ENCODE measurements at places on chromosomes 16 and 17. TPM values are rescaled to one million over a fixed set of nuclear protein-coding genes. Genes with fewer than 3 reads are reported as not detected.

DNA sequence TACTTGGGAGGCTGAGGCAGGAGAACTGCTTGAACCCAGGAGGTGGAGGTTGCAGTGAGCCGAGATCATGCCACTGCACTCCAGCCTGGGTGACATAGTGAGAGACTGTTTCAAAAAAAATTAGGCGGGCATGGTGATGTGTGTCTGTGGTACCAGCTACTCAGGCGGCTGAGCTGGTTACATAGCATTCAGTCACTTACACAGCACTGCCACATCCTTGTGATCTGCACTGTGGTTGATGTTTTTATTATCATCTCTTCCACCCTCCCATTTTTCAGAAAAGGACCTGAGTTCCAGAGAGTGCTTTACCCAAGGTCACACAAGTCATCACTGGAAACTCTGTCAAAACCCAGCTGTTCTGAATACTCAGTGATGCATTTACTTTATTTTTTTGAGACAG lies 14.8 kb upstream of the KPNB1 start:
- DNase-seq = no peak

TSEN54 gene
- 35.1 TPM for total RNA-seq

- DNase-seq = no peak
Observed at GRCh38 chr17:78426293-78426879, 47.9 kb downstream of the PGS1 start.

DNA sequence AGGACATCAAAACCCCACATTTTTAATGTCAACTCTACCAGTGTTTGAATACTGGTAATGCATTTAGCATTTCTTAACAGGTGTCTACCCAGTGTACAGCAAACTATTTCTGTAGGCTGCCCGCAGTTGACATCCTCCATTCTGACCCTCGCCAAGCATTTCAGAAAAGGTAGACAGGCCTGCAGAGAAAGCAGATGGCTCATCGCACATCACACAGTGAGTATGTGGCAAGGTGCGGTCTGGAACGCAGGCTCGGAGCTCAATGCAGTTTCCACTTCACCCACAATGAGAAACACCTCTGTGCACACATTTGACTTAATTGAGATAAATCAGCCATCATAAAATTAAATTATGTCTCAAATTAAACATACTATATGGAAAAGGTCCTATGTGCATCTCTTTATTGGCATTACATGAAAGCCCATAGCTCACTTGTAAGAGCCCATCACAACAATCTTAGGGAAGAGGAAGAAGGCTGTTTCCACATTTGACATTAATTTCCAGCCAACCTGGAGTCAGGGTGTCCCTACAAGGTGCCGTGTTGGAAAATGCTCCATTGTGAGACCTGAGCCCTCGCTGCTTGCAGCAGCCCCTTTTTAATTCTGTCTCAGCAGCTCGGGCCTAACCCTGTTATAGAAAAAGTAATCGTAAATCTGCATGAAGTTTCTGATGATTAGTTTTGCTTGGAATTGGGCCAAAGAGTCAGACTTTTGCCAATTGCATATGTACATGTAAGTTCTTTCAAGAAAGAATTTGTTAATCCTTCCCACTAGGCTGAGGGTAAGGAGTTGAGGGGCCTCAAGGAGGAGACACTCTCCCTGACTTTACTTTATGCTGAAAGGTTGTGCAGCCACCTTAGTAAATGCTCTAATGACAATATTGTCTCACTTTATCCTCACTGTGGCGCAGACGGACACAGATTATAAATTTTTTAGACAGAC lies 378.7 kb upstream of the DYNLRB2 start:
- DNase-seq = no peak

- no peak for DNase-seq
Observed at GRCh38 chr17:7887038-7887481, 1.5 kb upstream of the CHD3 start.

GRCh38 chr17:28735242-28735722 lies 6.7 kb downstream of the NEK8 start:
- no peak for DNase-seq

GAS7 gene
- 0.60 TPM for total RNA-seq

DNA sequence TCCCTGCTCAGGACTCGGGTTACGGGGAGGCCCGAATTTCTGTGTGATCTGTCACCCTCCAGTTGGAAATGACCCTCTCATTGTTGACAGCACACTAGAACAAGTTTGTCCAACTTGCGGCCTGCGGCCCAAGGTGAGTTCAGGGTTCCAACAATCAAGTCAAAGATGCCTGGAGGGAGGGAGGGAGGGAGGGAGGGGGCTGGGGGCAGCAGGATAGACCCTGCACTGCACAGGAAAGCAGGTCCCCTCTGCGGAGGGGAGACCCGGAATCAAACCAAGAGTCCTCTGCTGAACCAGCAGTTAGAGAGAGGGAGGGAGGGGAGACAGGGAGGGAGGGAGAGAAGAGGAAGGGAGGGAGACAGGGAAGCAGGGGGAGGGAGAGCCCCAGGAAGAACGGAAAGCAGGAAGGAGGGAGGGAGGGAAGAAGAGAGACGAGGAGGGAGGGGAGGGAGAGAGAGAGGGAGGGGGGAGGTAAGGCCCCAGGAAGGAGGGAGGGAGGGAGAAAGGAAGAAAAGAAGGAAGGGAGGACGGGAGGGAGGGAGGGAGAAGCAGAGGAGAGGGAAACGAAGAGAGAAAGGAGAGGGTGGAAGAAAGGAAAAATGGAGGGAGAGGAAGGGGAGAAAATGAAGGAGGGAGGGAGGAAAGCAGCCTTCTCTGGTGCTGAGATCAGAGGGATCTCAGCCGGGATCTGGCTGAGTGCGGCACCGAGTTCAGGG lies 96.7 kb upstream of the CDH5 start:
- no peak for DNase-seq

GRCh38 chr17:51685287-51685909 lies 425.1 kb downstream of the UTP18 start:
- DNase-seq = no peak

DNA sequence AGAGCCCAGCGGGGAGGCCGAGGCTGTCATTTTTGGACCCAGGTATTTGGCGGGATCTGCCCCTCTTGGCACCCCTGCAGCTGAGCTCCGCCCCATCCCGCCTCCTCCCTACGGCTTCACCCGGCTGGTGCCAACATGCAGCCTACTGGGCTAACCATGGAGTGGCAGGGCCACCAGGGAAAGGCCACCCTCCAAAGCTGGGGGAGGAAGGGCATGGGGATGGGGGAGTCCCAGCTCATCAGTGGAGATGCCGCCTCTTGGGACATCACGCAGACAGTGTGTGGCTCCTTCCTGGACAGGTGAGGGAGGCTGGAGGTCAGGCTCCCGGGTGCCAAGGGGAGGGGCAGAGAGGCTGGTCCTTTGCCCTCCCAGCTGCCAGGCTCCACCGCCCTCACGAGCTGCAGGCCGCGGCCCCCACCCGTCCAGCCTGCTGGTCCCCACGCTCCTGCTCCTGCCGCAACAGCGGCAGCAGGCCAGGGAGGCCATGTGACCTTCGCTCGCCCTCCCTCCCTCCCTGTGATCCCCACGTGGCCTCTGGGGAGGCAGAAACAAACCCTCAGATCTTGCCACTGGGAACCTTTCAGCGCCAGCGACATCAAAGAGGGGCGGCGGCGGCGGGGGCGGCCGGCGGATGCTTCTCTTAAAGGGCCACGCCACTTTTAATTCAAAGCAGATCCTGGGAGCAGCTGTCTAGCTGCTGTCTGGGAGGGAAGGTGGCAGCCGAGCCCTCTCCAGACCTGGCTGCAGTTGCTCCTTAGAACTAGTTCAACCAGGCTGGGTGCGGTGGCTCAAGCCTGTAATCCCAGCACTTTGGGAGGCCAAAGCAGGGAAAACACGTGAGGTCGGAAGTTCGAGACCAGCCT lies 6.8 kb upstream of the NOTUM start:
- DNase-seq = peak; percentile 95

CLEC18A gene
- 0.32 TPM for total RNA-seq

DNA sequence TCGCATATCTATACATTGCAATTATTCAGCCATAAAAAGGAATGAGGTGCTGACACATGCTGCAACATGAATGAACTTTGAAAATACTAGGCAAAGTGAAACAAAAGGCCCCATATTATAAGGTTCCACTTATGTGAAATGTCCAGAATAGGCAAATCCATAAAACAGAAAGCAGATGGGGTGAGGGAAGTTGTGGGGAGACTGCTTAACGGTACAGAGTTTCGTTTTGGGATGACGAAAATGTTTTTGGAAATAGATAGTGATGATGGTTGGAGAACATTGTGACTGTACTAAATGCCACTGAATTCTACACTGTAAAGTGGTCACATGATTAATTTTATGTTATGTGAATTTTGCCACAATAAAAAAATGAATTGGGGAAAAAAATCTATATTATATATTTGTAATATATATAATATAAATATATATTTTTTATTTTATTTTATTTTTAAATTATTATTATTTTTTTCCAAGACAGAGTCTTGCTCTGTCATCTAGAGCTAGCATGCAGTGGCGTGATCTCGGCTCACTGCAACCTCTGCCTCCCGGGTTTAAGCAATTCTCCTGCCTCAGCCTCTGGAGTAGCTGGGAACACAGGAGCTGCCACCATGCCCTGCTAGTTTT lies 4.2 kb upstream of the GNA13 start:
- no peak for DNase-seq

DNA sequence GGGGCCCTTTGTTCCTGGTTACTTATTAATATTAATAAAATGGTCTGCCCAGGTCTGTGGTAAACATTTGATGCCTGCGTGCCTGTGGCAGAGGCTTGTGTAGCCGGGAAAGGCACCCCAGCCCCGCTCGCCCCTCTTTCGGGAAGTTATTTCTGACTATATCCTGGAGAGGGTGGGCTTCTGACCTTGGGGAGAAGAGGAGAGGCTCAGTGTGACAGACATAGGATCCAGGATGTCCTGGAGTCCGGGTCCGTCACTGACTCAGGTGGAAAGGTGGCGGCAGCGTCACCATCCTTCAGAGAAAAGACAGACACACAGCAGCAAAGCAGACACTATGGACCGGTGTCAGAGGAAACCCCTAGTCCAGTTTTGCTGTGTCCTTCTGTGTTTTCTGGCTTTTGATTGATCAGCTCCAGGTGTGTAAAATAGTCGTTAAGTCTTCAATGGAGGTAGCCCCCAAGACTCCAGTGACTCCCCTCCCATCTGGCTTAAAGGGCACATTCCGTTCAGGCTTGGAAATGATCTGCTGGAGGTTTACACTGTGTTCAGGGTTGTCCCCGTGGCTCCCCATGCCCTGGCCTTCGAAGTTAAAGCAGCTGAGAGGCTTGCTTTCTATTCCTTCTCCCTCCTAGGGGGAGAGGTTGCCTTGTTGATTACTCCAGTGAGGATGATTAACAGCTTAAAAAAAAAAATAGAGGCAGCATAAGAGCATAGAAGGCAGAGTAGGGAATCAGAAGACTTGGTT lies 81.6 kb downstream of the CCDC182 start:
- DNase-seq = no peak

GRCh38 chr17:17119533-17119932 lies 77.3 kb downstream of the MPRIP start:
- DNase-seq = peak; percentile 82

- DNase-seq = no peak
Observed at GRCh38 chr16:58048494-58049231, 23.1 kb downstream of the MMP15 start.

GRCh38 chr17:28879886-28880571 lies 17.5 kb downstream of the FLOT2 start:
- no peak for DNase-seq

DNA sequence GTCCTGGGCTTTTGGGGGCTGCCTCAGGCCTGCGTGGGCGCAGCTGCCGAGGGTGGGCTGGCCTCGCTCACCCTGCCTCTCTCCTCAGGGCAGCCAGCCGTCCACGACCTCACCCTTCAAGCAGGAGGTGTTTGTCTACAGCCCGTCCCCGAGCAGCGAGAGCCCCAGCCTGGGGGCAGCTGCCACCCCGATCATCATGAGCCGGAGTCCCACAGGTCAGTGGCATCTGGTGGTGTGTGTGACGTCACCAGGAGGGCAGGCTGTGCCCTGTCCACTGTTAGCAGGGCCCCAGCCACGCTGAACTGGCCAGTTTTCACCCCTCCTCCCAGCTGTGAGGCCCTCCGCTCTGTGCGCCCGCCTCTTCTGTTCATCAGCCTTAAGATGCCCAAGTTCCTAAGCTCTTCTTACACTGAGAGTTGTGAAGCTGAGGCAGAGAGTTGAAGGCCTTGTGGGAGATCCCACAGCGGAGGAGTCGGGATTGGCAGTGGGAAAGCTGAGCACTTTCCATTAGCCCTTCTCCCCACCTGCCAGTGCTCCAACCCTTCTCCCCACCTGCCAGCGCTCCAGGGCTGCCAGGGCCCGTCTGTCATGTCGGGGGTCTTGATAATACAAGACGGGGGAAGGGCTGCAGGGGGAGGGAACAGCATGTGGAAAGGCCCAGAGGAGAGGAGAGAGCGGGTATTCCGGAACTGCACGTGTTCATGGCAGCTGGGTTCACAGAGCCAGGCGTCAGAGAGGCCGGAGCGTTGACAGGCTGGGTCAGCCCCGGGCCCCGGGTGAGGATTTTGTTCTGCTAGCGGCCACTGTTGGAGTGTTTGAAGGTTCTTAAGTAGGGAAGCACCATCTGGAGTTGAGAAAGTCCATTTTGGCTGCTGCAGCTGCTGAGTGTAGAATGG lies 36.3 kb downstream of the OR1D5 start:
- no peak for DNase-seq

DNA sequence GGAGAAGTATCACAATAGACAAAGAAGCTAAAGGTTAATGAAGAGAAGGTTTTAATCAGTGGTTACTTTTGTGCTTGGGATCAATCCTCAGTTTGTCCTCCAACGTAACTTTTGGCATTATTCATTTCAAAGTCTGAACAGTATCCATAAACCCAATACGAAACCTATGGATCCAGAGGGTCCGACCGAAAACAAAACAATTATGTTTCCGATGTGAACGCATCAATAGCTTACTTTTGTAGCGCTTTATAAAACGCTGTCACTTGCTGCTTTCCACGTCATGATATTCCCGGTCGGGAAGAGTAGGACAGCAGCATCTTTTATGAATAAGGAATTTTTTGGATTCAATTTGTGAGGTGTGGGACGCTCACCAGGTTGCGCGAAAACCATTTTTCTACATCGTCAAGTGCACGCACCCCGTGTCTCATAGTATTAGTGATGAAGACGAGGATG lies 383.8 kb downstream of the ZFHX3 start:
- DNase-seq = no peak

NGFR gene
- 0.21 TPM for total RNA-seq

DNA sequence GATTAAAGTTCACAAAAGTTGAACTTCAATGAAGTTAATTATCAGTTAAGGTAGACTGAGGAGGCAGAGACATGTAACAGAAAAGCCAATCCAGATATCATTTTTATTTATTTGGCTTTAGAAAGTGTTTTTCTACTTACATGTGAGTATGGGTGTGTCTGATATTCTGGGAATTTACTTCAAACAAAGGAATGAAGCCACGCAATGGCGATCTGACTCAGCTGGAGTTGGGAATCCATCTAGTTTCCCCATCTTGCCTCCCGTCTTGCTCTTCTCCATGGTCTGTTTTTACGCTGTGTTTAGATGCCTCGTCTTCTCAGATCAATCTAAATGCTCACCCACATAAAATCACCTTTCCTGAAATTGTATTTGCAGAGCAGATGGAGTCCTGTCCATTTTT lies 1.7 kb upstream of the KCNJ16 start:
- DNase-seq = no peak

- no peak for DNase-seq
Observed at GRCh38 chr17:511833-512251, 159.2 kb upstream of the RPH3AL start.

NOL3 gene
- total RNA-seq = 15.5 TPM

GRCh38 chr16:78660795-78661194 lies 561.3 kb downstream of the WWOX start:
- no peak for DNase-seq

GRCh38 chr17:81337476-81337879 lies 42.4 kb upstream of the SLC38A10 start:
- no peak for DNase-seq

Measured in activated CD4-positive, alpha-beta T cell treated with anti-CD3 and anti-CD28 coated beads for 36 hours (primary cell).